Sigmoid colon (tissue), 7 donors: ENCODE measurements at places on chromosomes 3 and 15.

DNA sequence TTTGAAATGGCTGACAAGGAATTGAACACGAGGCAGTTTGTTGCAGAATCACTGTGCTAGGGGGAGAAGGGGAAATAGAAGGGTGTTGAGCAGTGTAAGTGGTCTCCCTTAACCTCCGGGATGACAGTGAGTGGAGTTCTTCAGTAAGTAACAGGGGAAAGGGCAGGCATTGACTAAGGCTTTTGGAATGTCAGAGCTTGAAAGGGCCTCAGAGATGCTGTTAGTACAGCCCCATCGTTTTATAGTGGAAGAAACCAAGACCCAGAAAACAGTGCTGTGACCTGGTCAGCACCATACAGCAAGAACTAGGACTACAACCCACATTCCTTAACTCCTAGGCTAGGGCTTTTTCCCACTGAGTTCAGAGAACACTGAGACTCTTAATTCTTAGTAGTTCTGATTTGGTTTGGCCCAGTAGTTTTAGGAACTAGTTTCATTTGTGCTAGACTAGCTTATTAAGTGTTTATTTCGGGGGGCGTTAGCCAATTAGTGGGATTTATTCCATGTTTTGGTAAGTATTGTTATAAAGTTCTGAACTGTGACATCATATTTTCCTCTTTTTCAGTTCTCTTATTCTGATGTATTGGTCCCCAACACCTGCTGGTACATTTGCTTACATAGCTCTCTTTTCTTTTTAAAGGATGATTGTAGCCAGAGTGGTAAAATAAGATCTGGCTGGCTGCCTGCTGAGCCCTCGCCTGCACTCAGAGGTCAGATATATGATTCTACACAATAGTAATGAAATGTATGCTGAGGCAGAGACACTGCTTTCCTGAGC, 34.2 kb downstream of the RAB11A start:
- DNase-seq: no peak

GRCh38 chr15:69579950-69580618, 127.5 kb downstream of the RPLP1 start:
- DNase-seq: no peak

DNA sequence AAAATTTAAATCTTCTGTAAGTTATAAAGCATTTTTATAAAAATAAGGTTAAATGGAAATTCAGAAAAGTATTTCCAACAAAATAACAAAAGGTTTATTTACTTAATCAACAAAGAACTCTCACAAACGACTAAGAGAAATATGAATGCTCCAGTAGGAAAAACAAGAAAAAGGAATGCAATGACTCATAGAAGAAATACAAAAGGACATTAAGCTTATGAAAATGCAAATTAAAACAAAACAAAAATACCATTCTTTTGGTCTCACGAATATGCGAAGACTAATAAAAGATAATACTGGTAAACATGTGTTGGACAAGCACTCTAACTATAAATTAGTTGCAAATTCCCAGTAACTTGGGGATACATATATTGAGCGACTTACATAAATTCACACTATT, 17.5 kb upstream of the TBC1D5 start:
- DNase-seq: no peak

- no peak for DNase-seq
Observed at GRCh38 chr15:79433276-79433990, 1.3 kb downstream of the MINAR1 start.

GRCh38 chr3:52089691-52090090, 33.3 kb upstream of the DUSP7 start:
- no peak for DNase-seq

GRCh38 chr3:50971487-50971924, 296.8 kb downstream of the DOCK3 start:
- no peak for DNase-seq

- no peak for DNase-seq
Observed at GRCh38 chr15:99167201-99167600, 62.3 kb downstream of the SYNM start.

DNA sequence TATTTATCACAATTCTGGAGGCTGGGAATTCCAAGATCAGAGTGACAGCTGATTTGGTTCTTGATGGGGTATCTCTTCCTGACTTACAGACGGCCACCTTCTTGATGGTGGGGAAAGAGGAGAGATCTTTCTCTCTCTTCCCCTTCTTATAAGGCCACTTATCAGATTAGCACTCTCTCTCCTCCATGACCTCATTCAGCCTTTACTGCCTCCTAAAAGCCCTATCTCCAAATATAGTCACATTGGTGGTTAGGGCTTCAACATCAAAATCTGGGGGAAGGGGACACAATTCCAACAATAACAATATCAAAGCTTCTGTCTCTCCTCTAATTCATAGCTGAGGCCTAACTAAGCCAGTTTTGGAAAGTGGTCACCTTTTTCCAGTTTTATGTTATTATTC, 91.7 kb upstream of the MBNL1 start:
- DNase-seq: no peak

GRCh38 chr3:15497964-15498363, 23.5 kb downstream of the COLQ start:
- DNase-seq: no peak

DNA sequence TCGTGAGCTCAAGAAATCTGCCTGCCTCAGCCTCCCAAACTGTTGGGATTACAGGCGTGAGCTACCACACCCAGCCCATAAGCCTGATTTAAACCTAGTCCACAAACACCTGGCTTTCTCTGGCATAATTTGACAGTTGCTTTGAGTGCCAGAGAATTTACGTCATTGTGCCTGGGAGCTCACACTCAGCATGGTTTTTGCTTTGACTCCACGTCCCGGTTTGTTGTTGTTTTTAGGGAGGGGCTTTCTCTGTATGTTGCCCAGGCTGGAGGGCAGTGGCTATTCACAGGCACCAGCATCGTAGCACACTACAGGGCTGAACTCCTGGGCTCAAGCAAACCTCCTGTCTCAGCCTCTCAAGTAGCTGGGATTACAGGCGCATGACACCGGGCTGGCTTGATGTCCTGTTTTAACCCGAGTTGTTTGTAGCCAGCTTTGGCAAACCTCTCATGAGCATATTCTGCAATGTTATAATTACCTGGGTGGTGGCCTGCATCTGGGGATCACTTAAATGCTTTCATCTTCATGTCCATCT, 32.7 kb downstream of the CEMIP start:
- no peak for DNase-seq

DNA sequence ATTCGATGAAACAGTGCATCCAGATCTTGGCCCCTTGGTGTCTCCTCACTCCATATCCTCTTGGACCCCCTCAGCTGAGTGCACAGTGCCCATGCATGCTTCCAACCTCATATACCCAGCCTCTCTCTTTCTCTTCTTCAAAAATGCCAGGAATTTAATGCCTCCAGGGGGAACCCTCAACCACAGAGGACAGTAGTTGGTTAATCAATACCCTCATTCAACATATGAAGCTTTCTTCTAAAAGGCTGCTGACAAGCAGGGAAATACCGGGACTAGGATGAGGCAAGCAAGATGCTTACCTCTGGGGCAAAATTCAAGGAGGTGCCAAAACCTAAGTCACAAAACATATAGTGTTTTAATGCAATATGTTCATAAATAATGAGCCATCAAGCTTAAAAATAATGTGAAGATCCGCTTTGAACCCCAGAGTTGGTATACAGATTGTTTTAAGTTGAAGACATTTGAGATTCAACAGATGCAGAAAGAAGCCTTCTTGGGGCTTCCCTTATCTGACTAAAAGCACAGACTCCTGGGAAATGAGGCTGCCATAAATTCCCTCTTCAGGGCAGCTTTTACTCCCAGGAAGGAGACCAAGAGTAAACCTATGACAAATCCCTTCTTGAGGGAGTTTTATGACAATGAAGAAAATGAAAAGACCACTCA, 48.2 kb upstream of the FHIT start:
- DNase-seq: no peak

DNA sequence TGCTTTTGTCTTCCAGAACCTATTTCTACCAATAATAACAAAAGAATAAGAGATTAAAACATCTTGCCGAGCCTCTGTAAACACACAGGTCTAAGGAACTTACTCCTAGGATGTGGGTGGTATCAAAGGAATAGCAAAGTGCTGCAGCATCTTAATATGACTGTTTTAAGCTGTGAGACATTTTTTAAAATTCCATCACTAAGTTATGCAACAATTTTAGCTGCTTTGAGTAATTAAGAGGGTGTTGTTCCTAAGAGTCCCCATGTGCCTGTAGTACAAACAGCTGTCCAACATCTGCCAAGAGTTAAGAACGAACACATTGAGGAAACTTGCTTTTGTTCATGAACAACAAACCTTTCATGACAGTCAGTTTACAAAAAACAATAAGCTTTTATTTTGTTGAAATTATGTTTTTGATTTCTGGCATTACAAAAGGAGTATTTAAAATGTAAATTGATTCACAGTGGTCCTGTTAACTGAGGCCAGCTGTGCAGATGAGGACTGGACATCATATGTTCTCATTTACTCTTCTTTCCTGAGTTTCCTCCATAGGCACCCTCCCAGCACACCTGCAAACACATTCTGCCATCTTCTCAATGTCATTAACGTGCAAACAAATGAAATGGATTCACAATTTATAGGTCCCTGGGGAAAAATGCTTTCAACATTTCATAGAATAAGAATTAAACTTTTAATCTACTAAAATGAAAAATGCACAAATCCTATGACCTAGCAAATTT, 337.3 kb upstream of the ARHGEF26 start:
- DNase-seq: no peak

DNA sequence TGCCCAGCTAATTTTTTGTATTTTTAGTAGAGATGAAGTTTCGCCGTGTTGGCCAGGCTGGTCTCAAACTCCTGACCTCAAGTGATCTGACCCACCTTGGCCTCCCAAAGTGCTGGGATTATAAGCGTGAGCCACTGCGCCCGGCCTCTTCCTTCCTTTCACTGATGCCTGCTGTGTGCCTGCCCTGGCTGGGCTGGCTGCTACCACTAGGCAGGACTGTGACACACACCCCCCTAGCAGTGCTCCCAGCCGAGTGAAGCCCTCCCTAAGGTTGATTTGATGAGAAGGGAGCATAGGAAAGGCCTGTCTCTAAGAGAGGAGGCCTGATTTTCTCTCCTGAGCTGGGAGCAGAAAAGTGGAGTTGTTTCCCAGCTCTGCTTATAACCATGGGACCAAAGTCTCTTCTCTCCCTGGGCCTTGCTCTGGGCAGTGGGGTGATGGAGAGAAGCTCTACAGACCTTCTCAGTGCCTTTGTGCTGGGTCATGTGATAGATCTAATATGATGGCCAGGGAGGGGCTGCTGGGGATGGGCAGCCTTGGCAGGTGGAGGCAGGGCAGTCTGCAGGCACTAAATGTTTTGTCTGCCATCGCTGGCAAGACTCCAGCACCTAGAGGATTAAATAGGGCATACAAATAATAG, 20.1 kb upstream of the SFMBT1 start:
- DNase-seq: peak; percentile 41

GRCh38 chr3:15102836-15103235, 3.9 kb upstream of the RBSN start:
- no peak for DNase-seq

- DNase-seq: no peak
Observed at GRCh38 chr3:62562017-62562416, 188.7 kb upstream of the FEZF2 start.

DNA sequence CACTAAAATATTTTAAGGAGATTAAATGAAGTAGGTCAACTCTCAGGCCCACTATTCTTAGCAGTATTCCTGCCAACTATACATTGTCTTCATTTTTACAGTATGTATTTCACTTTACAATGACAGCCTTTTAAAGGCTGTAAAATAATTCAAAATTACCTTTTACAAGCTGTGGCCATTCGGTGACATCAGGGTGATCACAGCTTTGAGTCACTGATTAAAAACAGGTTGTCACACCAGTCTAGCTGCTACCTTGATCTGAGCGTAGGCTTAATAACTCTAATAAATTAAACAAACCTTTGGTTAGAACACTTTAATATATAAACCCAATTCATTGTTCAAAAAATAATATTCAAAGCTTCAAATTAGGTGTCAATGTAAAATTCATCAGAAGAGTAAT, 29.9 kb downstream of the UBE3A start:
- DNase-seq: no peak

- DNase-seq: no peak
Observed at GRCh38 chr3:99858469-99858868, 40.8 kb downstream of the CMSS1 start.

DNA sequence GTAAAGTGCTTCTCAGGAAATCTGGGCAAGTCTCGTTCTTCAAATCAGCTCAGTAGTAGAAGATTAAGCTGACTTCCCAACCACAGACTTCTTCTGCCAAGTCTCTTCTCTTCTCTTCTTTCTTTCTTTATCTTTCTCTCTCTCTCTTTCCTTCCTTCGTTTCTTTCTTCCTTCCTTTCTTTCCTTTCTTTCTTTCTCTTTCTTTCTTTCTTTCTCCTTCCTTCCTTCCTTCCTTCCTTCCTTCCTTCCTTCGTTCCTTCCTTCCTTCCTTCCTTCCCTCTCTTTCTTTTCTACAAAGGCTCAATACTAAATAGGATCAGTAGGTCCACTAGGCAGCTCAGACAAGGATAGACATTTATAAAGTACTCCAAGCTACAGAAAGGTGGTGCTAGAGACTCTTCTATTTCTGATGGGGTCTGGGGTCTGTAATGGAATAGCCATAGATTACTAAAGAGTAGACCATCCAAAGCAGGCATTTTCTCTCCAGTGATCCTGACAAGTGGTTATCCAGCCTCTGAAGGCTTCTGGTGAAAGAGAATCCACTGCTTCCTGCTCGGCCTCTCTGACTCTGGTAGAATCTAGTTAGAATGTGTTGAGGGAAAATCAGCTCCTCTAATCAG, 100.8 kb downstream of the TPRG1 start:
- no peak for DNase-seq

GRCh38 chr3:138440121-138440521, 5.7 kb downstream of the ESYT3 start:
- DNase-seq: no peak

DNA sequence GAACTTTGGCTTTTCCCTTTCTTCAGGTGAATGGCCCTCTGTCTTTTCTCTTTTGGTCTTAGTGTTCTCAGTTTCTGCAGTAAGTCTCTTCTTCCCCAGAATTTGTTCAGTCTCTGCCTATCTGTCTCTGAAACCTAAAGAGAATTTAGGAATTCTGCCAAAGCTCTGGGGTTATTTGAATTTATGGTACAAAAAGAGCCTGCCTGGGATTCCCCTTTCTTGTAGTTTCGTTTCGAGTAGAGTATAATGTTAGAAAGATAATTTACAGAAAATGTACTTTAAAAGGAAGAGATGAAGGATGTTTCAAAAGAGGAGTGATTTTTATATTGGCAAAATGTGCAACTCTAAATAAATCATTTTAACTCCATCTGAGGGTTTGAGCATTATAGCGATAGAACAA, 247.4 kb upstream of the SATB1 start:
- DNase-seq: no peak

DNA sequence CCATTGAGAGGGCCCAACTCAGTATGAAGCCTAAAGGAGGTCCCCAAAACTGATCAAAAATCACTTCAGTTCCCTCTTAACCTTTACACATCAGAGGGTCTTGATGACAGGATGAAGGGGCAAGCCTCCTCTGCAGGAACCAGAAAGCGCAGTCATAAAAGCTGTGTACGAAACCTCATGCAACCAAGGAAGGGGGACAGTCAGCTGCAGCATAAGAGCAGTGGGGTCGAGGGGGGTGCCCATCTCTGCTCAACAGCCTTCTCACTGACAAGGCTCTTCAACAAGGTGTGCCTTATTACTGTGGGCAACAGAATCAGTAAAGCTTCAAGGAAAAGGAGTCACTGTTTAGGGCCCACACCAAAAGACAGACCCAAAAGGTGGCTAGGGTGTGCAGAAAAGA, 3.9 kb downstream of the POC1A start:
- no peak for DNase-seq

- peak; percentile 72 for DNase-seq
Observed at GRCh38 chr15:32669896-32670611, 28.5 kb downstream of the SCG5 start.
